NCI-H524 treated with DMSO at 0.1 percent for 48 hours (cell line): ENCODE measurements at places on chromosomes 5 and 9.

- no peak for DNase-seq
Measured at GRCh38 chr5:132748522-132749000, 1.3 kb downstream of the CCNI2 start.

GRCh38 chr9:35797311-35798109 is 6.1 kb downstream of the NPR2 start:
- no peak for DNase-seq

GRCh38 chr5:73359395-73359794 is 89.2 kb downstream of the FOXD1 start:
- DNase-seq, result no peak

- DNase-seq, result peak; percentile 20
Measured at GRCh38 chr5:131382407-131383395, 118.8 kb downstream of the CDC42SE2 start.

GRCh38 chr9:130461218-130461630 is 16.5 kb downstream of the ASS1 start:
- DNase-seq, result peak; percentile 37

GRCh38 chr9:127524373-127524772 is 73.1 kb downstream of the LRSAM1 start:
- no peak for DNase-seq

DNA sequence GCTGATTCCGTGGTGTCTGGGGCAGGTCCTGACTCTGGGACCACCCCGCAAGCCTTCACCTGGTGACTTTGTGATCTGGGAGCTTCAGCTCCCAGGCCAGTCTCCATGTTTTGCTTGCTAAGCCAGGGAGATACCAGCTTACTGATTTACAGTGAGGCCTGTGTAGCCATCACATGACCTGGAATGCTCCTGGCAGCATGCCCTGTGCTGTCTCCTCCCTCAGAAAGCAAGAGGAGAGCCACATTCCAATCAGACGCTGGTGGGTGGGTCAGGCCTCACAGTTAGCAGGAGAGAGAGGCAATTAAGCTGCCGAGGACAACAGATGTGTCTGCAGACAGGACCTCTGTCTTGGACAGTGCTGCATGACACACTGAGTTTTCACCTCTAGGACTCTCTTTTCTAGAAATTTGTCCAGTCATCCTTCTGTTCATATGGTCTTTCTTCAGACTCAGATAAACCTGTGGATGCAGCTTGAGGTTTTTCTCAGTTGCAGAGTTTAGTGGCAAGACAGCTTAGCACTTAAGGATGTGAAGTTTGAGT is 24.4 kb upstream of the GRPEL2 start:
- DNase-seq, result peak; percentile 30

- DNase-seq, result no peak
Measured at GRCh38 chr5:170611449-170612090, 107.8 kb downstream of the KCNIP1 start.

- DNase-seq, result no peak
Measured at GRCh38 chr9:89153232-89154017, 25.2 kb downstream of the SHC3 start.

GRCh38 chr5:140398379-140398811 is 3.2 kb upstream of the ANKHD1 start:
- no peak for DNase-seq

- DNase-seq, result peak; percentile 92
Measured at GRCh38 chr5:61916621-61917620, 389.1 kb upstream of the KIF2A start.

GRCh38 chr9:33017283-33018041 is 7.6 kb upstream of the DNAJA1 start:
- no peak for DNase-seq

GRCh38 chr9:137217276-137218211 is 4.5 kb downstream of the RNF208 start:
- DNase-seq, result no peak

DNA sequence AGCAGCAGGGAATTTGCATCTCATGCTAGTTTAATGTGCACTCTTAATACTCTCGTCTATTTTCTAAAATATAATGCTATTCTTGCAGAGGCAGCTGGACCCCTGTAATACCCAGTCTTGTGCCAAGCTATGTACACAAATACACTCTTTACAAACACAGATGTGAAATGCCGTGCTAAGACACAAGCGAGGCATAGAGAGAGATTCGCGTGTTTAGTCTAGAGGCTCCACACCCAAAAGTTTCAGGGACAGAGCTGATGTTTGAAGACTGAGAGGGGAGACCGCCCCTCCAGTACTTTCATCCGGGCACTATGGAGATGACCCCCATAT is 1.2 kb downstream of the DPYSL3 start:
- DNase-seq, result no peak

DNA sequence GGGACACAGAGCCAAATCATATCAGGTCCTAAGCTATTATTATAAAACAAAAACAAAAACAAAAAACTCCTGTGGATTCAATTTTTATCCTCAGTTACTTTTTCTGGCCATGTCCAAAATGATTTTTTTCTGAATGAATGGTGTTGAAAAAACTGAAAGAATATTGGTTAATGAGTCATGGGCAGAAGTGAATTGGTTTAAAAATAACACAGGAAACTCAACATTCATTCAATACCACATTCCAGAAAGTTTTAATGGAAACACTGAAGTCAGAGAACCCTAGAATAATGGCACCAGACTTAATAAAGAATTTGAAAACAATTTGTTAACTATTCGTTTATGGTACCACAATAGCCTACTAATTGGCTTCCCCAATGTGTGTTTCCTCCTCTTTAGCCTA is 102.4 kb upstream of the CDH9 start:
- no peak for DNase-seq

- no peak for DNase-seq
Measured at GRCh38 chr5:55572020-55572419, 37.3 kb upstream of the PLPP1 start.

GRCh38 chr5:140024928-140025327 is 18.2 kb downstream of the NRG2 start:
- peak; percentile 23 for DNase-seq

DNA sequence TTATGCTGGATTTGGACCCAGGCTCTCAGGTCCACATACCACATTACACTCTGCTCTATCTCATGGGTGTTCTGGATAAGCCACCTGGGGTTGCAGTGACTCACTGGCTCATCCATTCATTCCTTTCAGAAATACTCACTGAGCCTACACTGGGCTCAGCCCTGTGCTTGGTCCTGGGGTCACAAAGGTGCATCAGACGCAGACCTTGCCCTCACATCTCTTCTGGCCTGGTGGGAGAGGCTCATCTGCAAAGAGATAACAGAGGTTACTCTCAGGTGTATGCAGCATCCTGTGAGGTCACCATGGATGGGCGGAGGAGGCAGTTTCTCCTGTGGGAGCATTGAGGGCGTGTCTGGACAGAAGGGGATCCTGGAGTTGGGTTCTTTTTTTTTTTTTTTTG is 12.1 kb downstream of the CDHR2 start:
- no peak for DNase-seq

DNA sequence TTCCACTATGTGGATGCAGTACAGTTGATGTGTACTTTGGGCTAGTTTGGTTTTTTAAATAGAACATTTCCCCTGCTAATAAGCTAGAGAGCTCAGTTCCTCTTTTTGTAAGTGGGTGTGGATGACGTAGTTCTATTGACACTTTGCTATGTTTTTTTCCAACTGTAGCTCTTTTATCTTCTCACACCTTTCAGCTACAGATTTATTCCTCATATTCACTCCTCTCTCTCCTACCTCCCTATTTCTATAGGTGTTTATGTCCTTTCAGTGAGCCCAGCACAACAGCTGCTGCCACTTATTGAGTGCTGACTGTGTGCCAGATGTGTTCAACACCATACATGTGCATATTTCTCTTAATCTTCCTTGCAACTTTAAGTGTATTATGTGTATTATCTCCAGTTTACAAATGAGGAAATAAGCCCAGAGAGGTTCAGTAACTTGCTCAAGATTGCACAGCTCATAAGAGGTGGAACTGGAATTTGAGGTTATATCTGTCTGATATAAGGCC is 215.7 kb downstream of the SEMA6A start:
- DNase-seq, result no peak

DNA sequence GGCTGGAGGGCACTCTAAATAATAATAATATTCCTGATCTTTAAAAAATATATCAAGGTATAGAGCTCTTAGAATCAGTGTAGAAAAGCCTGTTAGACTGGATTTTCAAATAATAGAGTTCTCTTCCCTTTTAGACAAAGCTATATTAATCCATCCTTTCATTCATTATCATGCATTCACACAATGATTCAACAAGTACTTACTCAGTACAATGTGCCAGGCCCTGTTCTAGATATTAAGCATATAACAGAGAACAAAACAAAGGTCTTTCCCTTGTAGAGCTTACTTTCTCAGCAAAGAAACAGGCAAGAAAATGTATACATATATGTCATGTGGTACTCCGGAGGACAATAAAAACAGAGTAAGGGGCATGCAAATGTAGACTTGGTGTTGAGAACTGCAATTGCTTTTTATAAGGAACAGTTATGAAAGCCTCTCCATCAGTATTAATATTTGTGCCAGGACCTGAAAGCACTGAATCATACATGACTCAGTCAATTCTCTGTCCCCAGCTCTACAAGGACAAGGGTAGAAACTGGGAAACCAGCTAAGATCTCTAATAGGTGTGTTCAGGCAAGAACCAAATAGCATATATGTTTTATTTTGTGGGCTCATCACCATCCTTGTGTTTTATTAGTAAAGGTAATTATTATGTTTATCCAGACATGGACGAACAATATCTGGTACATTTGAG is 72.2 kb downstream of the PIP5K1B start:
- no peak for DNase-seq

DNA sequence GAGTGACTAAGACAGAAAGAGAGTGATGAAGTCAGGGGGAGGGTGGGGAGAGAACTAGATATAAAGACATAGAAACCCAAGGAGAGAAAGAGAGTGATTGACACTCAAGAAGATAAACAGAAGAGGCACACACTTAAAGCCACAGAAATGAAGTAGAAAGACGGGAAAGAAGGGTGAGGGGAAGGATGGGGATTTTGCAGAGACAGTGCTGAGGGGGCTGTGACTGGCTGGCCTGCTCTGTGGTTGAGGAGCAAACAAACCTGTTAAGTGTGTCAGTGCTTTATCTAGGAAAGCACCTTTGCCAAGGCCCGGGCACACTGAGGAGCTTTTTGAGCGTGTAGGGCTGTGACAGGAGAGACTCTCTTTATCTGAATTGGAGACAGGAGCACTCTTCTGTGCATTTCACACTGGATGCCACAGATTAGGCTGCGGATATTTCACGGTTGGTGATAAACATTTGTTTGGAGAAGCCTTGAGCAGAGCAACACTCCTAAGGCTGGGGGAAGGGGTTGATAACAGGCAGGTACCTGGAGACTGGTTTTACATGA is 109.1 kb downstream of the DOCK2 start:
- no peak for DNase-seq

- DNase-seq, result no peak
Measured at GRCh38 chr5:116437922-116438578, 136.6 kb downstream of the SEMA6A start.

- no peak for DNase-seq
Measured at GRCh38 chr5:77816686-77817085, 40.5 kb upstream of the TBCA start.

GRCh38 chr5:135308245-135308644 is 90.8 kb downstream of the MACROH2A1 start:
- DNase-seq, result no peak

GRCh38 chr9:134454476-134454857 is 128.2 kb downstream of the RXRA start:
- no peak for DNase-seq

DNA sequence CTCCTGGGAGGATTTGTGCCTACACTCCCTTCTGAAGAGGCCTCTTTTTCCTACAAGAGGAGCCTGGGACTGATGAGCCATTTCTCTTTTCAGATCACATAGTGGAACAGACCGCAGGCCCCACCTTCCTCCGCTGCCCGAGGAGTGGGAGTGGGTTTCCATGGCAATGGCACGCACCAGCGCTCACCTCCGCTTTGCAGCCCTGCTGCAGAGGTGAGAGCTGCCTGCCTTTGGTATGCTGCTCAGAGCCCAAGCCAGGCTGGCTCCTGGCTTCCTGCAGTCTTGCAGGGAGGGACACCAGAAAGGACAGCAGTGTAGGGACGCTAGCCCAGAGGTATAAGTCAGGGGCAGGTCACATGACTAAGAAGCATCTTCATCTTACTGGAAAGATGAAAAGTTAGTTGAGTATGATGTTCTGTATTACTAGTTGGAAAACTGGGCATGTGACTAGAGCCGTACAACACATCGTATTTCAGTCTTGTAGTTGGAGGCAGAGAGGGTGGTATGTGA is 12.4 kb downstream of the PTTG1 start:
- DNase-seq, result no peak

GRCh38 chr5:142358121-142358520 is 33.3 kb upstream of the SPRY4 start:
- no peak for DNase-seq

- DNase-seq, result no peak
Measured at GRCh38 chr9:36959681-36960574, 74.1 kb downstream of the PAX5 start.

DNA sequence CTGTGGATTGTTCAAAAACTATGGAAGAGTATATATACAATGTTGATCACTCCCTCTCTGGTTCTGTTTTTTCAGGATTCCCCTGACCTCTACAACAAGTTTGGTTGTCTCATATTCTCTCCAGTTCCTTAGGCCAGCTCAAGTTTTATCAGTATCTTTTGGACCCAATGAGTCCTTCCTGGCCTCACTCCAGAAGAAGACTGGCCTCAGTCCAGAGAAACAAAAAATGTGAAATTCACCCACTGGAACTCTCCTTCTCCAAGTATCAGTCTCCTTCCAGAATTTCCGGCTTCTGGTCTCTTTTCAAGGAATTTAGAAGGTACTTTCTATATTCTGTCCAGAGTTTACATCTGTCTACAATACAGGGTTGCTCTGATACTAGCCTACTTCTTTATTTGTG is 537.8 kb upstream of the FTMT start:
- no peak for DNase-seq

DNA sequence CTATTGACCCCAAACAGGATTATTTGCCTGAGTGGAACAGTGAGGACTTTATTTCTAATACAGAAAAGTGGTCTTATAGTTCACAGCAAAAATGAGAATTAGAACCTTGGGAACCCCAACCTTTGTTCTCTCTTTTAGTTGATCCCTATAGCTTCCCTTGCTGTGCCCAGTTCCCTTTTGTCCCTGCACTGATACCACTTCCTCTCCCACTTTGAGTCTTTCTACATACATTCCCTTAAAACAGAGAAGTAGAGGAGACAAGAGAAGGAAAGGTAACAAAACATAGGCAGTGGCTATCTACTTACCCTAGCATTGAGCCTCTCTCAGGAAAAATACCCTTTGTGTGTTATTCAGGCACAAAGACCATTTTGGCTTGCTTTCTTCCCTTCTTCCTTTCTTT is 246.4 kb downstream of the FAM114A2 start:
- DNase-seq, result no peak

GRCh38 chr5:89106480-89106879 is 223.5 kb upstream of the MEF2C start:
- no peak for DNase-seq

DNA sequence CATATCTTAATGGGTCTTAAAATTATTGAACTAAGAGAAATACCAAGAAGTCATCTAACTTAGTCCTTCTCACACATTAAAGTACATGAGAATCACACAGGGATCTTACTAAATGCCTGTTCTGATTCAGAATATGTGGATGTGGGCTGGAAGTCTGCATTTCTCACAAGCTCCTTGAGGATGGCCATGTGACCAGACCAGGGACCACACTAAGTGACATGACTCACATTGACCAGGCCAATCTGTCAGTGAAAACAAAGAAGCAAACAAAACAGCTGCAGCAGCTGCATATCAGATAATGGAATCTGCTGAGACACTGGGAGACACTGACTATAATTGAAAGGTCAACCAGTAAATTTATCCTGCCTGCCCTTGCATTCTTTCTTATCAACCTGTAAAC is 110.5 kb downstream of the ADAMTS12 start:
- no peak for DNase-seq

GRCh38 chr5:12745537-12745936 is 841.3 kb upstream of the CTNND2 start:
- DNase-seq, result no peak
